Activated naive CD8-positive, alpha-beta T cell treated with anti-CD3 and anti-CD28 coated beads, Interleukin-2, amount 10 ng/mL, durations not matched to agents 7 days and 5 days (primary cell): ENCODE measurements at places on chromosomes 5 and 9. TPM values are rescaled to one million over a fixed set of nuclear protein-coding genes. Genes with fewer than 3 reads are reported as not detected.

DNA sequence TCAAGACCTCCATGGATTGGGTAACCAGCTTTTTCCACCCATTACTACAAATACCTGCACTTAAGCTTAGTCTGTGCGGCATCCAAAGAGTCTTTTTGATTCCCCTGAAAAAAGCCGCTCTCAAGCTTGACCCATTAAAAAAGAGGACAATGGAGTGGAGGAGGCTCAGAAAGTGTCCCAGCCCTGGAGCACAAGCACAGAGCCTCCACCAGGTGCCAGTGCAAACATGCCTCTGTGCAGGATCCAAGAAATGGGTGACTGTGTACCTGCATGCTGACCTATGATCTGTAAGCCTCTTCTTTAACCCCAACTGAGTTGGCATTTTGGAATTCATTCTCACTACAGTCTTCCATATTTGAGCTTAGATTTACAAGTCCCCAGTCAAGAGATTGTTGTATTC is 168.3 kb upstream of the TLE4 start:
- H3K4me1 ChIP-seq = no peaks in the 10 kb centered on the region
- no peak overlapping the region for H3K4me3 ChIP-seq
- DNase-seq = no peak
- peaks cover 2% of the 10 kb centered on the region for H3K27me3 ChIP-seq
- H3K27ac ChIP-seq = no peak overlapping the region
- H3K36me3 ChIP-seq = no peaks in the 10 kb centered on the region

GRCh38 chr5:146623666-146624065 is 107.7 kb upstream of the GPR151 start:
- H3K27me3 ChIP-seq = no peaks in the 10 kb centered on the region
- H3K4me1 ChIP-seq = no peaks in the 10 kb centered on the region
- H3K27ac ChIP-seq = no peak overlapping the region
- no peak overlapping the region for H3K4me3 ChIP-seq

DNA sequence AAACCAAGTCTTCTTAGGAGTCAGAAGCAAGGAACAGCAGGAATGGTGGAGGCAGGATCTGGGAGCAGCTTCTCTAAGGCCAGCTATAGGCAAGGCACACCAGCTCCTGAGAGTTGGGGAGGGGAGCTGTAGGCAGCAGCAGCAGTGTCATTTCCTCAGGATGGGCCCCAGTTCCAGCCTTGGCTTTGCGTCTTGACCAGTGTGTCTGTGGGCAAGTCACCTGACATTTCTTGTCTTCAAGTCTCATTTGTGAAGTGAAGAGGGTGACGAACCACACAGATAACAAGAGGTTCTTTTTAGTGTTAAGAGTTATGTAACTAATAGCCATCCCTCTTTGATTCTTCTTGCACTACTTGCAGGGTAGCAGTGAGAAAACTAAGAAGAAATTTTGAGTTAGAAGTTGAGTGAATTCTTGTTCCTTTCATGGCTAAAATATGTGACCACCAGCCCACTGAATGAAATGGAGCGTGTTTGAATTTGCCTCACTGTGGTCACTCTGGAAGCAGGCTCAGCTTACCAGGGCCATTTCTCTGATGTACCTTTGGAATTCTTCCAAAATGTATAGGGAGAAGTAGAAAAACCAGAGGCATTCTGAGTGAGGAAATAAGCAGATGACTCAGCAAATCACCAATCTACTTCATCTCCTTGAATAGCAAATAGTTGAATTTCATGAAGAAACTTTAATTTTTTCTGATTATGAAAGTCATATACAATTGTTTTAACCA is 42.4 kb downstream of the RHOBTB3 start:
- H3K27me3 ChIP-seq = peaks cover 14% of the 10 kb centered on the region
- H3K4me3 ChIP-seq = no peak overlapping the region
- H3K36me3 ChIP-seq = no peaks in the 10 kb centered on the region
- no peak overlapping the region for H3K27ac ChIP-seq
- DNase-seq = no peak
- H3K4me1 ChIP-seq = peaks cover 6% of the 10 kb centered on the region

ADAMTS6 gene
- 4.3 TPM for total RNA-seq

- no peak overlapping the region for H3K27ac ChIP-seq
- H3K4me1 ChIP-seq = no peaks in the 10 kb centered on the region
- no peak overlapping the region for H3K4me3 ChIP-seq
- peaks cover 51% of the 10 kb centered on the region for H3K36me3 ChIP-seq
- no peak for DNase-seq
Observed at GRCh38 chr5:69308046-69308553, 24.5 kb downstream of the CCDC125 start.

GRCh38 chr9:2622461-2623287 is 1.1 kb downstream of the VLDLR start:
- H3K4me1 ChIP-seq = peaks cover 14% of the 10 kb centered on the region
- peaks cover 25% of the 10 kb centered on the region for H3K27me3 ChIP-seq
- H3K27ac ChIP-seq = peak overlapping the region; percentile 84
- peak; percentile 68 for DNase-seq
- peaks cover 8% of the 10 kb centered on the region for H3K36me3 ChIP-seq

DNA sequence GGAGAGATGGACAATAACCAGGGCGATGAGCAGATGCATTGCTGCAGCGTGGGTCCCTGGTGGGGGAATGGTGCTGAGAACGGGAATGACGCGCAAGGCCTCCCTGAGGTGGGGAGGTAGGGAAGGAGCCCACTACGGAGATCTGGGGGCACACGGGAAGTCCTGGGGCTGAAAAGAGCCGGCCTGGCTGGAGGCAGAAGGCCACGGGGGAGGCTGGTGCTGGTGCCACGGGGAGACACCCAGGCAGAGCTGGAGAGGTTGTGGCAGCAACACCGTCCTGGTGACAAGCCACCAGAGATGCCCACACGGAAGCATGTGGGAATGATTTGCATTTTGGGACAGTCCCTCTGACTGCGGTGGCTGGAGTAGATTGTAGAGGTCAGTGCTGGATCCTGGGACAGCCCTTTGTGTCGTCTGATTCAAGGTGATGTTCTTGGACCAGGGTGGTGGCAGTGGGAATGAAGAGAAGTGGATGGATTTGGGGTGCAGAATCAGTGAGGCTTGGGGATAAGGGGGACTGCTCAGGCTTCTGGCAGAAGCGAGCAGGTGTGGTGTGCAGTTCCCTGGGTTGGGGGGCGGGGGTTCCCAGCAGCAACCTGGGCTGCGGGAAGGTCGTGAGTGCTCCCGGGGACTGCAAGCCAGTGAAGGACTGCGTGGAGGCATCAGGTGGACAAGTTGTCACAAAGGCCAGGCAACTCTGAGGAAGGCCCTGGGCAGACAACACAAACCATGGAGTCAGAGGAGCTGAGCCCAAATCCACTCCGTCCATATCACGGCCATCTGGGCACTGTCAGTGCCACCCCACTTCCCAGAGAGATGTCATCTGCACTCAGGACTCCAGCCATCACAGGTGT is 25.2 kb upstream of the CNOT6 start:
- peaks cover 15% of the 10 kb centered on the region for H3K27me3 ChIP-seq
- H3K36me3 ChIP-seq = no peaks in the 10 kb centered on the region
- peaks cover 6% of the 10 kb centered on the region for H3K4me1 ChIP-seq
- no peak for DNase-seq

GRCh38 chr5:14855366-14855765 is 16.2 kb downstream of the ANKH start:
- DNase-seq = no peak
- H3K4me3 ChIP-seq = no peak overlapping the region
- no peak overlapping the region for H3K27ac ChIP-seq
- peaks cover 2% of the 10 kb centered on the region for H3K36me3 ChIP-seq

DNA sequence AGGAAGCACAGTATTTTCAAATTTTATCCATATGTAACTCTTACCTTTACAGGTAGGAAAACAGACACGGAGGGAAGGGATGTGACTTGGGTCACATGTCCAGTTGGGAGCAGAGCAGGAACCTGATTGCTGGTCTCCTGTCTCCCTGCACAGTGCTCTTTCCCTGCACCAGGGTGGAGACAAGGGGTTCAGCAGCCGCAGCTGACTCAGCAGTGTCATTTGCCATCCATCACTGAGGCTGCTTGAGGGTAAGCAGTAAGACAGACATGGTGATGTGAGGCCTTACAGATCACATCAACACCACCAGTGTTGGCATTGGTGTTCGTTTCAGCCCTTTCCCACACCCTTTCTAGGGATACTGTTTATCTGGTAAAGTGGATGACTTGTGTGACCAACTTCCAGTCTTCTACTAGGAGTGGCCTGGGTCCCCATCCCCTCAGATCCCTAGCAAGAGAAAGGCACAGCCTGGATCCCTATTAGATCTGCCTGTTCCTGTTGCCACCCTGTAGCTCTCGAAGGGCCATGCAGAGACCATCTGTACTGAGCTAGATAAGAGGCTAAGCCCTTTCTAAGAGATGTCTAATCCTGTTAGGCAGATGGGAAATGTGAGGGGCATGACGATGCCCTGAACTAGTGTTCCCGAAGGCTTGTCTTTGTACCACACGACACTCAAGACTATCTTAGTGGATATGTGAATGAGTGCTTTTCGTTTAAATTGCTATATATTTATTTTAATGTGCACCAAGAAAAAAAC is 29.1 kb downstream of the FRMPD1 start:
- no peak for DNase-seq
- H3K36me3 ChIP-seq = no peaks in the 10 kb centered on the region
- no peak overlapping the region for H3K4me3 ChIP-seq
- no peaks in the 10 kb centered on the region for H3K4me1 ChIP-seq
- H3K27me3 ChIP-seq = peaks cover 46% of the 10 kb centered on the region
- no peak overlapping the region for H3K27ac ChIP-seq

- H3K27me3 ChIP-seq = no peaks in the 10 kb centered on the region
- H3K4me1 ChIP-seq = peaks cover 20% of the 10 kb centered on the region
- H3K4me3 ChIP-seq = peak overlapping the region; percentile 90
- peaks cover 15% of the 10 kb centered on the region for H3K36me3 ChIP-seq
- peak overlapping the region; percentile 8 for H3K27ac ChIP-seq
Observed at GRCh38 chr5:59041355-59041754, 458.5 kb downstream of the RAB3C start.

INSL4 gene
- total RNA-seq = not detected

GRCh38 chr9:3929345-3930047 is 370.4 kb downstream of the GLIS3 start:
- no peak overlapping the region for H3K27ac ChIP-seq
- H3K36me3 ChIP-seq = no peaks in the 10 kb centered on the region
- no peaks in the 10 kb centered on the region for H3K27me3 ChIP-seq
- H3K4me3 ChIP-seq = no peak overlapping the region
- DNase-seq = no peak
- H3K4me1 ChIP-seq = no peaks in the 10 kb centered on the region

GRCh38 chr9:89154651-89155336 is 23.8 kb downstream of the SHC3 start:
- H3K4me3 ChIP-seq = no peak overlapping the region
- H3K27ac ChIP-seq = no peak overlapping the region
- no peak for DNase-seq

- H3K4me3 ChIP-seq = no peak overlapping the region
- peaks cover 3% of the 10 kb centered on the region for H3K4me1 ChIP-seq
- no peak for DNase-seq
- H3K36me3 ChIP-seq = peaks cover 7% of the 10 kb centered on the region
Observed at GRCh38 chr5:53023969-53024368, 34.8 kb downstream of the ITGA2 start.

- no peak for DNase-seq
- H3K36me3 ChIP-seq = no peaks in the 10 kb centered on the region
- H3K27me3 ChIP-seq = peaks cover 6% of the 10 kb centered on the region
- no peak overlapping the region for H3K4me3 ChIP-seq
- no peaks in the 10 kb centered on the region for H3K4me1 ChIP-seq
Observed at GRCh38 chr5:137223324-137224295, 275.5 kb downstream of the SPOCK1 start.
